ENCODE measurements at places on chromosomes 3 and 15.

DNA sequence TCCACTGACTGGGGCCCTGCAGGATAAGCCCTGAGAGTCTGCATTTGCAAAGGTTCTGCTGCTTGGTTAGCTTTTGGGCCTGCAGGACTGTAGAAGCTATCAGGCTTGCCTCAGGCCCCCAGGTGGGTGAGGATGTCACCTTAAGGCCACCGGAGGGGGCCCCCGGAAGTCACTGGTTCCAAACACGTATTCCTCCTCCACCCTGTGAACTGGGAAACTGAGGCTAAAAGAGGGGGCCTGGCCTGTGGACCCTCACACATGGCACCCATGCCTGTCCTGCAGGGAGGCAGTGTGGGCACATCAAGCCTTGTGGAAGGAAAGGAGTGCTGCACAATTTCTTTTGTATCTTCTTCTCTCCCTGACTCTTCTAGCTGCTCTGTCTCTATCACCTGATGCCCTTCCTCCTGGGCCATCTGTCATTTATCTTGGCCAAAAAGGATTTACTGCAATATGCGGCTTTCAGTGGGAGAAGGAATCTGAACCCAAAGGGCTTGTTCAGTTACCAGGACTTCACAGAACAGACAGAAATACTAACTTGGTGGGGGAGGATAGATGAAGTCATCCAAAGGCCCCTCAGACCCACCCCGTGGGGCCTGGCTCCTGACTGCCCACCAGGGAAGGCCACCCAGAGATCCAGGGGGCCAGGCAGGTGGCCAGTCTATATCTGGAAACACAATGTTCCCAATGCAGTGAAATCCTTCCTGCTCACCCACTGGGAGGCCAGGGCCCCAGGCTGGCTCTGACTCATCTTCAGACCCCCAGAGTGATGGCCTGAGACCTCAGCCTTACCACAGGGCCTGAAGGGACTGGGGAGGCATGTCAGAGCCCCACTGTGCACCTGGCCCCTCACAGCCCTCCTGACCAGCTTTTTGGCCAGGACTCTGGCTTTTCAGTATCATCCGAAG is 18.3 kb downstream of the UBAP1L start:
- no peak for DNase-seq

DNA sequence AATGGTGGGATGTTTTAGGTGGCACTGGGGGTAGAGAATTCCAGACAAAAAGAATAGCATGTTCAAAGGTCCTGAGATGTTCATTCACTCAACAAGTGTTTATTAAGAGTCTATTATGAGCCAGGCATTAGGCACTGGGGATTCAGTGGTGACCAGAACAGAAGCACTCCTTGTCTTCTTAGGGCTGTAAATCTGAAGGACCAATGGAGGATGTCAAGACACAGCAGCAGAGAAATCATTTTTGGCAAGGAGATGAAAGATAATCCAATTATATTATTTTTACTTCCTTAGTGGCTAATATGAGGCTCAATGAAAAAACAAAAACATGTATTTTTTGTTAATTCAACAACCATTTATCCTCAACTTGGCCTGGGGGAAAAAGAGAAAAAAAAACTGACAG is 218.5 kb downstream of the SLC9A9 start:
- no peak for DNase-seq

- DNase-seq = peak; percentile 9
Observed at GRCh38 chr3:136819731-136820679, 1.1 kb downstream of the SLC35G2 start.

- no peak for DNase-seq
Observed at GRCh38 chr3:171959532-171960089, 79.8 kb upstream of the FNDC3B start.

GRCh38 chr3:127710155-127710941 is 37.6 kb downstream of the ABTB1 start:
- no peak for DNase-seq

DNA sequence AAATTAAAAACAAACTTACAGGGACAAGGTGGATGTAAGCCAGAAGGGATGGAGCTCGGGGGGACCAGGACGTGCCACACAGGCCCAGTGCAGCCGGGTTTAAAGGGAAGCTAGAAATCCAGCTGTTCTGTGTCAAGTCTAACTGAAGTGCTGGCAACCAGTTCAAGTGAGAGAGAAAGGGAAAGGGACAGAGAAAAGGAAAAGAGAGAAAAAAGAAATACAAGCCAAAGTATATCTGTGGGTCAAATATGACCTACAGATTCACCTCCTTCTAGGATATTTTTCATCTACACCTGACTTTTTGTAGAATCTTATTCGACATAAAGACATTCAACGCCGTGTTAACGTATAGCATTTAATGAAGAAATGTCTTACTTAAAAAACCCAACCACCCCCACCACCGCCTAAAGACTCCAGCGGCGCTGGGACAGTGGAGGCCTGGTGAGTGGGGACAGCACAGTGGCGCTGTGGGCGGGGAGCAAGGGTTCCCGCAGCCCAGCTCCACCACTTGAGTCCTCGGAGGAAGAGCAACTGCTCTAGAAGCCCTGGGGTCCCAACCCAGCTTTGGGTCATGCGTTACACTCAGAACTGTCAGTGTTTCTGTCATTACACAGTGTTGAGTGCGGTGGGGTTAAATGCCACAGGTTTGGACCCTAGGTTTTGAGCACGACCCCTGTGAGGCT is 62.3 kb downstream of the CHSY1 start:
- DNase-seq = no peak

GRCh38 chr3:119894195-119894594 is 112.3 kb downstream of the NR1I2 start:
- DNase-seq = no peak

GRCh38 chr15:69926721-69927120 is 171.0 kb downstream of the TLE3 start:
- DNase-seq = no peak

DNA sequence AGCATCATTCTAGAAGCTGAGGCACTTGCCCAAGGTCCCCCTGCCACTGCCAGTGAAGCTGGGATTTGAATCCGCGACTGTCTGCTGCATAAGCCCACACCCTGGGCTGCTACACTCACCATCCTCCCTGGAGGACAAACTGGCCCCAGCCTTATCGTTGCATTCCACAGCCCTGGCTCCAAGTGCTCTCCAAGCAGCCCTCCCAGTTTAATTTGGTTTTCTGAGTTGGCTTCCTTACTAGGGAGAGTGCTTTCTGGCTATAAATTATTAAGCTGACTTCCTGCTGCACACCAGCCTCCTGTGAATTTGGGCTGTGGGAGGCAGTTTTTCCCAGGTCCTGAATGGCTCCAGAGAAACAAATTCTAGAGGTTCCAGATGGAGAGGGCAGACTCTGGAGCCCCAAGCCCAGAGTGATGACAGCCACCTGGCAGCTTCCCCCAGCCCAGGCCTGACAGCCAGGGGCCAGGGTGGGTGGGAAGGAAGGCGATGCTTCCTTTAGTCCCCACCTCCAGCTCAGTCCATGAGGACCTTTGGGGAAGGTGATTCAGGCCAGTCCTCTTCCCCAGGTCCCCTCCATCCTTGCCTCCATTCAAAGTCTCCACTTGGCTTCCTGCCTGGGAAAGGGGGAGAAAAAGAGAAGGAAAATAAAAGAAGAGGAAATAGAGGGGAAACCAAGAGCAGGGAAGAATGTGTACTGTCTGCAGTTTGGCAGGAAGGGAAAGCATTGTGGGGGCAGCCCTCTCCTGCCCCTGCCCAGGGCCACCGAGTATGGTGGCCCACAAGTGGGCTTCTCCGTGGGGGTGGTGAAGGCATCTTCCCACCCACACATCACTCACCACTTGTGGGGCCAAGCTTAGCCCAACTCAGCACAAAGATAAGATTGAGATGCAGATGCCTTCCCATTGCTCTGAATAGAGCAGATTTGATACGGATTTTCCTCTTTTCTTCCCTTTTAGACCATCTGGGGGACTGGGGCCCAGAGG is 69.6 kb downstream of the SEMA5B start:
- no peak for DNase-seq

DNA sequence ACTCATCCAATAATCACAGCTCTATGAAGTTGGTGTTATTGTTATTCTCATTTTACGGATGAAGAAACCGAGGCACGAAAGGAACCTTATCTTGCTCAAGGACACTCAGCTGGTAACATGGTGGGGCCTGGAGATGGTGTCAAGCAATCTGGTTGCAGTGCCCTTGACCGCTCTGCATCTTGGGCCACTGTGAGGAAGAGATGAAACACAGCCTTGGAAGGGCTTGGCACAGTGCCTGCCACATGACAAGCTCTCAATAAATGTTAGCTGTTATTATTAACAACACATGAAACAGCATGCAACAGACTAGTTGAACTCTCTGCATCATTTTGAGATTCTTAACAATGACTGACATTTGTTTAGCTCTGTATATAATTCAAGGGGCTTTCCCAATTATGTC is 10.1 kb upstream of the ITGA11 start:
- DNase-seq = no peak

DNA sequence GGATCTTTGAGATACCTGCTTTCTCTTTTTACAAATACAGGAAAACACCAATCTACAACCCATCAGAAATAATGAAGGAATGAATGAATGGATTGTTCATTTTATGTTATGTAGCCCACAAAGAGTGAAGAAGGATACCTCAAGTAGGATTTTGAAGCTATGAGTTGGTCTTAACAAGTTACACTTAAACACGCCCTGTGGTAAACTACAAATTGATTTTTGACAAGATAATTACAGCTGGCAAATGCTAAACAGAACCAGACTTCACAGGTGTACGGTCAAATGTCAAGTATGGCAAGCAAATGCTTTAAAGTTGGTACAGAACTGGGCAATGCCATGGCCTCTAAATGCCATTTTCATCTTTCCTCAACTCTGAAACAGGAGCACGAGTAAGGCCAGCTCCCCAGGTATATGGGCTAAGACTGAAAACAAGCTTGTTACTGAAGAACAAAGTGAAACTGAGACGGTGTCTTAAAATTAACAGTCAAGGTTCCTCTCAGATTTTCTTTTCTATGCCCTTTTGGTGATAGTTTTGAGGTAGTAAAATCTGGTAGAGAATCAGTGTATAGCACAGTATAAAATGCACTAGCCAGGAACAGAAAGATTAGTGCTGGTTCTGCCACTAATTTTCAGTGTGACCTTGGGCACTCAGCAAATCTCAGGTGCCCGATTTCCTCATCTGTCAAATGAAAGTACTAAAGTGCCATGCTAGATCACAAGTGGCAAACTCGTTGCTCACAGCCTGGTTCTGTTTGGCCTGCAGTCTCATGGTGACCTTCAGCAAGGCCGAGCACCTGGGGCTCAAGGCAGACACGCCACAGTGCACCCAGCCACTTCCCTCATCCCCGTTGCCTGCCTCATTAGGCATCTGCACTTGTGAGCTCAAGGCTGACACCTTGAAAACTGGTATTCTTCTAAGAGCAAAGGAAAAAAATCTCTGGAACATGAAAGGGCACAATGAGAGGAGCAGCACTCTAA is 9.5 kb downstream of the RUVBL1 start:
- no peak for DNase-seq

- DNase-seq = no peak
Observed at GRCh38 chr3:130539005-130539404, 22.0 kb downstream of the COL6A6 start.

DNA sequence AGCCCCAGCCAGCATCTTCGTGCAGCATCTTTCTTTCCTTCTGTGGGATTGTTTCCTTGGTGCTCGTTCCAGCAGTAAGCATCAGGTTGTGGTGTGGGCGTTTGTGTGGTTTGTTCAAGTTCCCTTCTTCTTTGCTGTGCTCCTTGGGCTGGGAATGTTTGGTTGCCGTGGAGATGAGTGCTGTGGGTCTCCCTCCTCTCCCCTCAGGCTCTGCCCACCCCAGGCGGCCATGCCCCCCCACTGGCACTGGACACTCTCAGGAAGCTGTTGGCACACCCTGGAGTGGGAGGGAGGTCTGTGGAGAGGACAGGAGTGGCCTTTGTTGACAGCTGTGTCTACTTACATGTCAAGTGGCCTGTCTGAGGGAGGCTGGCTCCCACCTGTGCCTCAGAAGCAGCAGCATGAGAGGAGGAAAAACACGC is 46.5 kb upstream of the SACM1L start:
- DNase-seq = no peak

DNA sequence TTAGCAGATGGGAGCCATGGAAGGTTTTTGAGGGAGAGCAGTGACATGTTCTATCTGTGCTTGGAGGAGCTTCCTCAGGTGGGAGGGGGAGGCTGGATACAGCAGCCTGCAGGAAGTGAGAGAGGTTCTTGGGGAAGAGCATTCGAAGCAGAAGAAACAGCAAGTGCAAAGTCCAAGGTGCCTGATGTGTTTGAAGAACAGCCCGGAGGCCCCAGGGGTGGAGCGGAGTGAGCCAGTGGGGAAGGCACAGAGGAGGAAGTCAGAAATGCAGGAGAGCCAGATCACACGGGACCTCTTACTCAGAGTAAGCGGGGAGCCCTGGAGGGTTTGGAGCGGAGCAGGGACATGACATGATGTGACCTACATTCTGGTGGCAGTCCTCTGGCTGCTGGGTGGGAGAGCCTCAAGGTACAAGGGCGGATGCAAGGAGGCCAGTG is 10.8 kb downstream of the ITGA11 start:
- DNase-seq = no peak

GRCh38 chr3:54345847-54346375 is 223.6 kb downstream of the CACNA2D3 start:
- DNase-seq = no peak
